ENCODE measurements at places on chromosomes 12 and 14.

DNA sequence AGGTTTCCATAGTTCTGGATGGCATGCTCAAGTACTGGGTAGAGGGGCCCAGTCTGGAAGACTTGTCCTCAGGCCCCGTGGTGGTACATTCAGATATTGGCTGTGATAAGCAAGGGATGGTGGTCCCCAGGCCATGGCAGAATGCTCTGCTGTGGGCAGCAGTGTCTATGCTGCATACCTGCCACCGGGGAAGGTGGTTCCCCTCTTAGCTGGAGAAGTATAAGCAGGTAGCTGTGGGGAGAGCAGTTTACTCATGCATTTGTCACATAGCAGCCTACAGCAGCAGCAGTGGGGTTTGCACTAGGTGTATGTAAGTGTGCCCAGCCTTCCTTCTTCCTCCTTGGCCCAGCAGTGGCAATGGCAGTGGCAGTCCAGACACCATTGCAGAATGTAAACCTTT, 69.3 kb upstream of the ADAMTS20 start:
- DNase-seq = no peak

DNA sequence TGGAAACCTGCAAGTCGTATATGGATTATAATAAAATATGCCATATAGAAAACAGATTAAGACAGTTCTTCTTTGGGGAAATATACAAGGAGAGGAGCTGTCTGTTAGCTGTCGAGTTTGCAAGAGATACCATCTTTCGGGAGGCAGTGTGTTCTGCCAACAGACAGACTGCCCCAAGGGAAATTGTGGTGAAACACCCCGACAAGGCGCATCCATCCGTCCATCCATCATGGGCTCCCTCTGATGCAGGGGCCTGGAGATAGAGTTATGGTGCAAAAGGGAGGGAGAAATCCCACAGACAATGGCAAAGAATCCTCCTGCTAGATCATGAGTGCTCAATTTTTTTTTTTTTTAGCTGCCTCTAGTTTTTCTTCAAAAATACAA, 156.3 kb downstream of the DPF3 start:
- DNase-seq = no peak

- no peak for DNase-seq
Observed at GRCh38 chr12:121297435-121297991, 1.0 kb upstream of the CAMKK2 start.

DNA sequence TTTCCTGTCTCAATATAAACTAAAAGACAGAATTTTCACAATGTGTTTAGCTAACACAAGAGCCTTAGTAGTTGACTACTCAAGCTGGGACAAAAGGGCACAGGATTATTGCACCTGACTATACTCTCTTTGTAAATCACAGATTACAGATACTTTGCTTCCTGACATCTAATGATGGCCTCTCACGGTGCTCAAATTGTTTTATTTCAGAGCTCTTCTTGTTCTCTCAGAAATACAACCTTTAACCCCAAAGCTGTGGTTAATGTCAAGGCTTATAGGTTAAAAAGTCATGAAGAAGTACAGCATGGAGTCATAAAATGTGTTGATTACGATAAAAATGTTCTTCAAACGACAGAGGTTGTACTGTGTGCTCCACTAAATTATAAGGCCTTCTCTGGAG, 89.9 kb upstream of the CPNE8 start:
- no peak for DNase-seq

GRCh38 chr12:1367331-1368291, 226.8 kb downstream of the FBXL14 start:
- DNase-seq = no peak

DNA sequence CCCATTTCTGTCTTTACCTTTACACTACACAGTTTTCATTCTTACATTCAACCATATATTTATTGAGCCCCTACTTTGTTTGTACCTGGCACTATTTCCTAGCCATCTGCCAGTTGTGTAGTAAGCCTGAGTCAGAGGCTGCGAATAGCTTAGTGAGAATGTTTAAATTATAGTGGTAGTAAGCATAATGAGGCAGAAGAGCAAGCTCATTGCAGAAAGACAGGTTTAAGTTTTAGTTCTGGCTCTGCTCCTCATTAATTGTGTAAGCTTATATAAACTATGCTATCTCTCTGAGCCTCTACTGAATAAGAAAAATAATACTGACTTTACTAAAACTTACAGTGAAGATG, 123.5 kb downstream of the NAV3 start:
- no peak for DNase-seq

GRCh38 chr12:12381982-12382381, 25.1 kb downstream of the BORCS5 start:
- no peak for DNase-seq

- DNase-seq = no peak
Observed at GRCh38 chr12:21065845-21066244, 65.1 kb upstream of the SLCO1B1 start.

GRCh38 chr12:25755971-25756260, 202.6 kb upstream of the RASSF8 start:
- DNase-seq = no peak
